Activated CD8-positive, alpha-beta T cell treated with anti-CD3 and anti-CD28 coated beads for 36 hours (primary cell): ENCODE measurements at places on chromosomes 12 and 14. TPM values are rescaled to one million over a fixed set of nuclear protein-coding genes. Genes with fewer than 3 reads are reported as not detected.

Gene P2RX2
- total RNA-seq: not detected

- no peaks in the 10 kb centered on the region for H3K36me3 ChIP-seq
- DNase-seq: no peak
Measured at GRCh38 chr12:56546680-56547079, 25.1 kb downstream of the RBMS2 start.

Gene LHX5
- not detected for total RNA-seq

Gene KLRF1
- total RNA-seq: not detected

Gene DDX11
- 143 TPM for total RNA-seq

Gene TNS2
- total RNA-seq: 1.6 TPM
